ENCODE measurements at places on chromosomes 2 and 18.

DNA sequence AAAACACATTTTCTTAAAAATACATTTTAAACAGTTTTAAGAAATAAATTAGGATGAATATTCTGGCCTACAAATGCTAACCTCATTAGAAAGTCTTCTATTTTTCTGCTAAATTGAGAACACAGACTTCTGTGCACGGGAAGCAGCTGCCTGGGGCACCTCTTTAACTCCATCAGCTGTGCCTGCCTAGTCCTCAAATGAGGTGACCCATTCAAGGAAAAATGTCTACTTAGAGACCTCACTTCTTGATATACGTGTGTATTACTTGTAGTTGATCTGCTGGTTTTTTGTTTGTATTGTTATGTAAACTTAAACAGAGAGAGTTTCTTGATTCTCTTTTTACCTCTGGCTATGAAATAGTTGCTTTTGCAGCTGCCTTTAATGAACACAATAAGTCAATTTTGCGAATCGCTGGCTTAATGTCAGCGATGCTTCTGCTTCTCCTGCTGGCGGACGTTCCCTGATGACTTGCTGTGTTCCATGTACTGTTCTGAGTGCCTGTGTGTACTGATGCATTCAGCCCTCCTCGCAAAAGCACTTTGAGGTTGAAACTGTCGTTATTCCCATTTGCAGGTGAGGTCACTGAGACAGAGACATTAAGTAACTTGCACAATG is 88.7 kb upstream of the TXNDC2 start:
- no peak for DNase-seq
- no peaks in the 10 kb centered on the region for H3K36me3 ChIP-seq
- no peak overlapping the region for H3K4me3 ChIP-seq
- H3K27ac ChIP-seq: no peak overlapping the region

DNA sequence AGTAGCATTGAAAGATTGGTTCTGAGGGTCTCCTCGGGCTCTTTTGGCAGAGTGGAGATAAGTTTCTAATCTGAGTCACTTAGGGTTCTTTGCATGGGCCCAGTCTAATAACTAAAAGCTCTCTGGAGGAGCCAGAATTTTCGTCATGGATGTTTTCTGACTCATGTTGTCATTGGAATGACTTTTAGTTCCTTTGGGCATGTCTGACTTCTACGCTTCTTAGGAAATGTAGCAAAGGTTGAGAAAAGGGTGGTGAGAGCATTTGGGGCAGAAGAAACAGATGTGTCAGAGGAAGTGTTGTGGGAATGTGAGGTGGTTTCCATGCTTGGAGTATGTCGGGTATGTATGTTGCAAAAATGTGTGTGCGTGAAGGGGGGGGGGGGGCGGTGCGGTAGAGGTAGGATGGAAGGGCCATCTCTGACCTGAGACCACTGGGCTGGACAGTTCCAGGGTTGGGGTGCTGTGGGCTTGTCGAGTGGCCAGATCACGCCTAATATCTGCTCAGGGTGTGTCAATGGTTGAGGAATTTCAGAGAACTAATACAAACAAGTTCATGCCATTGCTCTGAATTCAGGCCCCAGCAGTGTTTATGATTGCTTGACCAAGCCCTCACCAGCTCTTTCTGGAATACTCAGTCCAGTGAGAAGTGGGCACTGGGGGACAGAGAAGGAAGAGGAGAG is 26.9 kb downstream of the KLHL29 start:
- DNase-seq: no peak
- H3K4me3 ChIP-seq: no peak overlapping the region
- H3K4me1 ChIP-seq: no peaks in the 10 kb centered on the region

- peaks cover 40% of the 10 kb centered on the region for H3K36me3 ChIP-seq
- no peak overlapping the region for H3K4me3 ChIP-seq
- H3K27me3 ChIP-seq: no peaks in the 10 kb centered on the region
Observed at GRCh38 chr2:45391866-45392265, 219.2 kb downstream of the SRBD1 start.

DNA sequence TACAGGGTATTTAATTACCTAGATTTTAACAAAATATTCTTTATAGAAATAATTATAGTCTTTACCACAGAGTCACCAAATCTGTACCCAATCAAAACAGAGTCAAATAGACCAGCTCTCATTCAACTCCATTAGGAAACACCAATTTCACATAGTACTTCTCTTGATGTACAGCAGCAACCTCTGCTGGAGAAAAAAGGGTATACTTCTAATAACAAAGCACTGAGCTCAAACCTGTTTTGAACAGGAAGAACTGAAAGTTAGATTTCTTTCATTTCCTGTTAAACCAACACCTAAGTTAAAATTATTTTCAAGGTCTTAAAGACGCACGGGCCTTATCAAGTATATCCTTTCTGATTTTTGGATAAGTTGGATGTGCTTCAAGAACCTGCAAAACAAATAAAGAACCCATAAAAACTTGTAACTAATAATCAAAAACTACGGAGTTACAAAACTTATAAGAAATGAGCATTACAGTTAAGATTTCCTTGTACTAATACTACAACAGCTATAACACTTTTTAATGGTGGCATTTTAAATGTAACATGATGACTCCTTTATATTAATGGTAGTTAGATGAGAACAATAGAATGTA is 79.0 kb downstream of the TTC21B start:
- H3K4me1 ChIP-seq: peaks cover 32% of the 10 kb centered on the region

GRCh38 chr2:213105212-213105611 is 46.2 kb downstream of the IKZF2 start:
- peaks cover 4% of the 10 kb centered on the region for H3K36me3 ChIP-seq
- no peak for DNase-seq
- no peaks in the 10 kb centered on the region for H3K27me3 ChIP-seq
- no peak overlapping the region for H3K27ac ChIP-seq

- peaks cover 46% of the 10 kb centered on the region for H3K36me3 ChIP-seq
- peaks cover 18% of the 10 kb centered on the region for H3K4me1 ChIP-seq
- H3K27me3 ChIP-seq: no peaks in the 10 kb centered on the region
- peak overlapping the region; percentile 61 for H3K27ac ChIP-seq
- no peak for DNase-seq
Observed at GRCh38 chr2:135931776-135932443, 53.5 kb downstream of the DARS1 start.

DNA sequence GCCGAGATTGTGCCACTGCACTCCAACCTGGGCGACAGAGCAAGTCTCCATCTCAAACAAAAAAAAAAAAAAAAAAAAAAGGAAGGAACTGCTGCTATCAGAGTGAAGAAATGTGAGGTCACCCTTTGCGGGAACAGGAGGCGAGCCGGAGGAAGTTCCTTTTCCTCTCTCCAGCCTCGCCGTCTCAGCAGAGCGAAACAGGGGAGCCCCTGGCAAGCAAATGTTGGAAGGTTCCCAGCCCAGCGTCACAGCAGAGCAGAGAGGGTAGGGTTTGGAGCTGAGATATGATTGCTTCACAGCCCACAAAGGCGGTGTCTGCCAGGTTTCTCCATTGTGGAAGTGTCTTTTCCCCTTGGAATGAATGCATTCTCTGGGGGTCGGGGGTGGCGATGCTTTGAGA is 28.5 kb downstream of the SLC20A1 start:
- H3K4me3 ChIP-seq: no peak overlapping the region
- peaks cover 1% of the 10 kb centered on the region for H3K36me3 ChIP-seq
- no peak for DNase-seq
- H3K27ac ChIP-seq: no peak overlapping the region
- H3K27me3 ChIP-seq: peaks cover 15% of the 10 kb centered on the region
- peaks cover 3% of the 10 kb centered on the region for H3K4me1 ChIP-seq

DNA sequence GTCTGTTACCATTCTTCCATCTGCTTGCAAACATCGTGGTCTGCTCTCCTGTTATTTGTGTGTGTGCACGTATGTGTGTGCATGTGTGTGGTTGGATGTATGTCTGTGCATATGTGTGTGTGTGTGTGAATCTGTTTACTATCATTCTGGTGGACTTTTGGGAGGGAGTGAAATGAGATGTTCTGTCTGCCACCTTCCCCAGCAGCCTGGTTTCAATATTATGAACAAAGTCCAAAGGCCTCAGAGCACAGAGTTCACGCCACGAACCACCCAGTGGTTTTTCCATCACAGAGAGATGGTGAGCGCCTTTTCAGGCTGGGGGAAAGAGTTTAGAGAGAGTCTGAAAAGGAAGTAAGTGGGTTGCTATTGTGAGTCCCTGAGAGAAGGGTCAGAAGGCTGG is 67.1 kb upstream of the YWHAQ start:
- H3K4me1 ChIP-seq: peaks cover 28% of the 10 kb centered on the region
- no peaks in the 10 kb centered on the region for H3K27me3 ChIP-seq
- DNase-seq: peak; percentile 24
- peak overlapping the region; percentile 2 for H3K27ac ChIP-seq

DNA sequence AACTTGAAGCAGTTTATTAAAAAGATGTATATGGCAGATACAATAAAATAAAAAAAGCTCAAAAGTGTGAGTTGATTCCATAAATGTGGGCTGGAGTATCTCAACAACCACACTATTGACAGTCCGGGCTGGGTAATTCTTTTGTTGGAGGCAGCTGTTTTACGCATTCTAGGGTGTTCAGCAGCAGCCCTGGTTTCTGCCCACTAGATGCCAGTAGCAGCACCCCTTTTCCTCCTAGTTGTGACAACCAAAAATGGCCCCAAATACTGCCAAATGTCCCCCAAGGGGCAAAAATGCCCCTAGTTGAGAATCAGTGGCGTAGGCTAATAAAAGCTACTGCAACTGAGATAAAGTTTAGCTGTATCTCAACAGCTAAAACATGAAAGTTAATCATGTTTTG is 44.8 kb downstream of the CHMP3 start:
- DNase-seq: peak; percentile 18
- H3K27me3 ChIP-seq: no peaks in the 10 kb centered on the region
- H3K36me3 ChIP-seq: no peaks in the 10 kb centered on the region
- peaks cover 8% of the 10 kb centered on the region for H3K4me1 ChIP-seq
- no peak overlapping the region for H3K4me3 ChIP-seq
- H3K27ac ChIP-seq: no peak overlapping the region

DNA sequence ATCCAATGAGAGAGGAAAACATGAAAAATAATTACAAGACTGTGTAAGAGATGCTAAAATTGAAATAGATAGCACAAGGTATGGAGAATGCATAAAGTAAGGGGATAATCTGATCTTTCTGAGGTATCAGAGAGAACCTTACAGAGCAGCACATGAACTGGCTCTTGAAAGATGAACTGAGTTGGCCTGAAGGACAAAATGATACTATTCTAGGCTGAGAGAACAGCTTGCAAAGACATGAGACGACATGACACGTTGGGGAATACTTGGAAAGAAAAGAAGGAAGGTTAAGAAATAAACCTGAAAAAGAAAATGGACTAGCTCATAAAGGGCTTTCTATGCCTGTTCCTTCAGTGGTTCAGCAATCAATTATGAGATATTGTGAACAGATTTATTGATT is 152.7 kb upstream of the MYO3B start:
- H3K27ac ChIP-seq: no peak overlapping the region
- no peaks in the 10 kb centered on the region for H3K27me3 ChIP-seq
- H3K4me3 ChIP-seq: no peak overlapping the region
- H3K4me1 ChIP-seq: no peaks in the 10 kb centered on the region

DNA sequence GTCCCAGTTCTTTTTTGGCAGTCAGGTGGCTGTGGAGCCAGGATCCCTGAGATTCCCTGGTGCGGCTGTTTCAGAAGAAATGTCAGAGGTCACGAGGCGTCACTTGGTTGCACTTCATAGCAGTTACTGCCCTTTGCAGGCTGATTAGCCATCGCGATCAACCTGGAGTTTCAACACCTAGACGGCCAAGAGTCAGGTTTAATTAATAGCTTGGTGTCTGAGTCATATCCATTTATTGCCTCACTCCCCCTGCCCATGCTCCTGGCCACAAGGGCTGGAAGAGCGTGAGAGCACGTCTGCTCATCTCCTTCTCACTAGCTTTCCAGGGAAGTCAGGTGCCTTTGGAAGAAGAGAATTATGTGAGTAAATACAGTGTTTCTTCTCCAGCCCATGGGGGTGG is 552.3 kb downstream of the TSN start:
- H3K27ac ChIP-seq: no peak overlapping the region
- no peak for DNase-seq
- H3K27me3 ChIP-seq: no peaks in the 10 kb centered on the region
- H3K4me1 ChIP-seq: no peaks in the 10 kb centered on the region

DNA sequence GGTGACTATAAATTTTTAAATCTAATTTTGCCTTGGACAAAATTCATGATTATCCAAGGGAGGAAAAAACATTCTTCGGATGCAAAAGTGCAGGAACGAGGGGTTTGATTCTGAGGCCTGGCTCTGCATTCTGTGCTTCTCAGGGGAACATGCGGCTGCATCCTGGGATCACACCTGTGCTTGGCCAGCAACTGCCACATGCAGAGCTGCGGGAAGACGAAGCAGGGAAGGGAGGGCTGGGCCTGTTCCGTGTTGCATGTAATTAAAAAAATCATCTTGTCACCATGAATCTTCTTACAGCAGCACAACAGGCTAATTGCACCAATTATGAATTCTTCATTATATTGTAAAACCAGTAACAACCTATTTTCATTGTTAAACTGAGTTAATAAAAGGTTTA is 158.0 kb upstream of the ALKAL2 start:
- H3K36me3 ChIP-seq: no peaks in the 10 kb centered on the region
- no peak for DNase-seq
- no peak overlapping the region for H3K4me3 ChIP-seq
- no peak overlapping the region for H3K27ac ChIP-seq
- no peaks in the 10 kb centered on the region for H3K27me3 ChIP-seq
- H3K4me1 ChIP-seq: peaks cover 7% of the 10 kb centered on the region

DNA sequence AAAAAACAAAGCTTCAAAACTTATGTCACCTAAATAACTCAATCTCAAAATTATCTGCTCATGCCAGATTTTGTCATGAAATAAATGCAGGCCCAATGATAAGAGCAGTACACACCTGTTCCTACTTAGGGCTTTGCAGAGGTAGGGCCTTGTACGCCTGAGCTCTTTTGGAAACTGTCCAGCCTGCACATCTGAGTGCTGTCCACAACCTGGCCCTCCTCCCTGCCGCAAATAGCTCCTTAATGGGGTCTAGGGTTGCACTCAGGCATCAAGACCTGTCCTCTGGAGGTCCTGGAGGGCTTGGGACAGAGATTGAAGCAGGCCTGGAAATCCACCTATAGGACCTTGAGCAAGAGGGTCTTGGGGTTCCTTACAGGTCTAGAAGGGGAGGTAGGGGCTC is 115.4 kb upstream of the CCDC195 start:
- no peaks in the 10 kb centered on the region for H3K27me3 ChIP-seq
- peaks cover 49% of the 10 kb centered on the region for H3K36me3 ChIP-seq
- no peak overlapping the region for H3K27ac ChIP-seq
- no peaks in the 10 kb centered on the region for H3K4me1 ChIP-seq
- H3K4me3 ChIP-seq: no peak overlapping the region

DNA sequence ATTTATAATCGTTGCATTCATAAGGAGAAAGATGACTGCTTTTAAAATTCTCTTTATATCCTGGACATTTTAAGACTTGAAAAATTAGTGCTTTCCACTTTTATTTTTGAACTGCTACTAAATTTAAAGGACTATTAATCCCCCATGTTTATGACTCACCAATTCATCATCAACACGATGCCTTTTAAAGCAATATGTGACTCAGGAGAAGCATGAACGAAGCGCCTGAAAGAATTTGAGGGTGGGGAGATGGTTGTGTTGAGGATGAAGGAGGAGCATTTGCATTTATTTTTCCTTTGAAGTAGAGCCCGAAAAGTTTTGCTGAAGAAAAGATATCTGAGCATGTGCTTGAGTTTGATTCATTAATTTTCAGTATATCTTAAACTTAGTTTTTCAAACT is 192.2 kb upstream of the LRRTM1 start:
- H3K36me3 ChIP-seq: no peaks in the 10 kb centered on the region
- H3K4me3 ChIP-seq: no peak overlapping the region
- no peak for DNase-seq
- no peaks in the 10 kb centered on the region for H3K4me1 ChIP-seq
- H3K27me3 ChIP-seq: no peaks in the 10 kb centered on the region
- no peak overlapping the region for H3K27ac ChIP-seq
